Effector memory CD4-positive, alpha-beta T cell (primary cell): ENCODE measurements at places on chromosomes 7 and 10.

- no peaks in the 10 kb centered on the region for H3K36me3 ChIP-seq
- no peaks in the 10 kb centered on the region for H3K4me1 ChIP-seq
- DNase-seq = no peak
- H3K27ac ChIP-seq = no peak overlapping the region
- H3K27me3 ChIP-seq = no peaks in the 10 kb centered on the region
These were observed 47.1 kb upstream of the GAD2 start for GRCh38 chr10:26169466-26169865.

GRCh38 chr7:11831156-11831735 is 752 bp downstream of the THSD7A start:
- no peak overlapping the region for H3K27ac ChIP-seq
- no peak for DNase-seq
- no peaks in the 10 kb centered on the region for H3K4me1 ChIP-seq
- peaks cover 5% of the 10 kb centered on the region for H3K27me3 ChIP-seq

- no peaks in the 10 kb centered on the region for H3K27me3 ChIP-seq
- no peak for DNase-seq
- no peak overlapping the region for H3K4me3 ChIP-seq
- no peak overlapping the region for H3K27ac ChIP-seq
These were observed 35.1 kb upstream of the DLG5 start for GRCh38 chr10:77961668-77962067.

GRCh38 chr10:36111676-36112075 is 469.6 kb upstream of the FZD8 start:
- H3K4me1 ChIP-seq = no peaks in the 10 kb centered on the region
- H3K27me3 ChIP-seq = no peaks in the 10 kb centered on the region
- DNase-seq = no peak
- H3K36me3 ChIP-seq = no peaks in the 10 kb centered on the region

DNA sequence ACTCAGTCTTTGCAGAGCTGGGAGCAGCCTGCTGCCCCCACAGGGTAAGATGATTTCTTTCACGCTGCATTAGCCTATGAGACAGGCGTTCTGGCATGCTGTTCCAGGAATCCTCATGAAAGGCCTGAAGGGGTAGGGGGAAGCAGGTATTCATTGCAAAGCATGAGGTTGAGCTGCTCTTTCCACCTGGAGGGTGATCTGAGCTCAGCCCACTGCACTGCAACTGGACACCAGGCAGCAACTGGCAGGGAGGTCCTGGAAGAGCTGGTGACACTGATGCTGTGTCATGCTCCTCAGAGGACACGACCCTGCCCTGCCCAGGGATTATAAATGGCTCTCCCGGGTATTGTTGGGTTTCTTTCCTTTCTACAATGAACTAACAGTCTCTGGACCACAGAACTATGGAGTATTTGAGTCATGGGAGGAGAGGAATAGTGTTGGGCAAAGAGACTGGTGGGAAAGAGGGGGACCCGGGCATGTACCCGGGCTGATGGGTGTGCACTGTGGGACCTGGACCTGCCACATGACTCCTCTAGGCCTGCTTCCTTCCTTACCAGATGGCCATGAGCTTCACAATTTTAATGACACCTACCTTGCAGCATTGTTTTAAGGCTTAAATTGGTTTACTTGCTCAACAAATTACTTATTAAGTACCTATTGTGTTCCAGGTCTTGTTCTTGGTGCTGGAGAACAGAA is 24.3 kb downstream of the SLC25A28 start:
- H3K4me1 ChIP-seq = no peaks in the 10 kb centered on the region
- H3K27me3 ChIP-seq = no peaks in the 10 kb centered on the region
- no peak overlapping the region for H3K27ac ChIP-seq
- no peak overlapping the region for H3K4me3 ChIP-seq
- no peaks in the 10 kb centered on the region for H3K36me3 ChIP-seq
- DNase-seq = no peak

DNA sequence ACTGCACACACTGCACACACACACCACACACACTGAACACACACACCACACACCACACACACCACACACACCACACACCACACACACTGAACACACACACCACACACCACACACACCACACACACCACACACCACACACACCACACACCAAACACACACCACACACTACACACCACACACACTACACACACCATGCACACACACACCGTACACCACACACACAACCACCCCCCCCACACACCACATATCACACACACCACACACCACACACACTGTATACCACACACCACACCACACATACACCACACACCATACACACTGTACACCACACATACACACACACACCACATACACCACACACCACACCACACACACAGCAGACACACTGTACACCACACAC is 59.5 kb downstream of the FAM204A start:
- no peak for DNase-seq
- H3K27ac ChIP-seq = no peak overlapping the region
- no peaks in the 10 kb centered on the region for H3K27me3 ChIP-seq
- no peaks in the 10 kb centered on the region for H3K36me3 ChIP-seq

DNA sequence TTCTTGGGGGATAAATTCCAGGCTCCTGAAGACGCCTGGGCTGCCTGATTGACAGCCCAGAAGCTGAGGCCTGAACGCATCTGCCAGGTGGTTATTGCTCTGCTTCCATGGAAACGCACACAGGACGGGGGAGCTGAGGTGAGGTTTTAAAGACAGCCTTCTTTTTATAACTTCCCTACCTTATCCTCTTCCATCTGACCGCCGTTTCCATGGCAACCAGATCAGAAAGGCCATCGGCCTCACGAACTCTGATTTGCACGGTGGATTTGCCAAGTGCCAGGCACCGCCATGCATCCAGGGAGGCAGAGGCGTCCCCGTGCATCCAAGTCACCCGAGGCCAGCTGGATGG is 260.9 kb downstream of the ADARB2 start:
- no peaks in the 10 kb centered on the region for H3K36me3 ChIP-seq
- H3K4me3 ChIP-seq = no peak overlapping the region
- no peak for DNase-seq
- no peak overlapping the region for H3K27ac ChIP-seq
- H3K27me3 ChIP-seq = no peaks in the 10 kb centered on the region
- H3K4me1 ChIP-seq = no peaks in the 10 kb centered on the region

DNA sequence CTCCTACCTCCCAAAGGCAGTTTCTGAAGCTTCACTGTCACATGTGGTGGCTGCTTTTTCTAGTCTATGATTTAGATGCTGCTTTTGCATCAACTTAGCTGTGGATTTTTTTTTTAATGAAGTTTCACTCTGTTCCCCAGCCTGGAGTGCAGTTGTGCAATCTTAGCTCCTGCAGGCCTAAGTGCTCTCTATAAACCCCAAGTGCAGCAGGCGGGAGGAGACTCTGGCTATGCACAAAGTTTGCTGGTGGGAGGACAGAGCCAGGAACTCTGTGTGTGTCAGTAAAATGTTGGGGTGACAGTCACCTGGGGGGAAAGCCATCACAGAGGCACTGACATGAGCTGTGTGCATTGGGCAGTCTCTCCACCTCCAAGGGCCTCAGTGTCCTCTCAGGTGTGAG is 138.8 kb upstream of the FAM20C start:
- DNase-seq = no peak
- H3K4me3 ChIP-seq = no peak overlapping the region
- no peaks in the 10 kb centered on the region for H3K36me3 ChIP-seq
- no peaks in the 10 kb centered on the region for H3K27me3 ChIP-seq

GRCh38 chr7:126727930-126728391 is 524.8 kb downstream of the GRM8 start:
- H3K4me3 ChIP-seq = no peak overlapping the region
- no peaks in the 10 kb centered on the region for H3K36me3 ChIP-seq
- no peaks in the 10 kb centered on the region for H3K27me3 ChIP-seq
- H3K4me1 ChIP-seq = no peaks in the 10 kb centered on the region

GRCh38 chr7:73699370-73700068 is 16.1 kb downstream of the BUD23 start:
- H3K36me3 ChIP-seq = peaks cover 51% of the 10 kb centered on the region
- H3K4me1 ChIP-seq = no peaks in the 10 kb centered on the region
- H3K4me3 ChIP-seq = no peak overlapping the region
- H3K27ac ChIP-seq = no peak overlapping the region
- H3K27me3 ChIP-seq = no peaks in the 10 kb centered on the region
- no peak for DNase-seq

DNA sequence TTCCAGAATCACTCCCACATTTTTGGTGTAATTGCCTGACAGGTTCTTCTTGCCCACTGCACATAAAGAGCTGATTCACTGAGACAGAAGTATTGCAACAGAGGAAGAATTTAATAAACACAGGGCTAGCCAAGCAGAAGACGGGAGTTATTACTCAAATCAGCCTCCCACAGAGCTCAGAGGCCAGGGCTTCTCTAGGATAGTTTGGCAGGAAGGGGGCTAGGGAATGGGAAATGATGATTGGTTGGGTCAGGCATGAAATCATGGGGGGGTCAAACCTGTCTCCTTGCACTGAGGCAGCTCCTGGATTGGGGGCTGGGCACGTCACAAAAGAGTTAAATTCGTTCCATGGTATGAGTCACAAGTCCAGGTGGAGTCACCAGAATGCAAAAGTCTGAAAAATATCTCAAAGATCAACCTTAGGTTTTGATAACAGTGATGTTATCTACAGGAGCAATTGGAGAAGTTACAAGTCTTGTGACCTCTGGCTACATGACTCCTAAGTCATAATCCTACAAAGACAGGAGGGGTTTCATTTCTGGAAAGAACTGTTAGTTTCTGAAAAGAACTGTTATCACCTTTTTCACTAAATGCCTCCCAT is 30.2 kb upstream of the ERCC6 start:
- no peak overlapping the region for H3K4me3 ChIP-seq
- no peak overlapping the region for H3K27ac ChIP-seq
- no peaks in the 10 kb centered on the region for H3K36me3 ChIP-seq
- no peaks in the 10 kb centered on the region for H3K4me1 ChIP-seq
- no peak for DNase-seq
- peaks cover 5% of the 10 kb centered on the region for H3K27me3 ChIP-seq

DNA sequence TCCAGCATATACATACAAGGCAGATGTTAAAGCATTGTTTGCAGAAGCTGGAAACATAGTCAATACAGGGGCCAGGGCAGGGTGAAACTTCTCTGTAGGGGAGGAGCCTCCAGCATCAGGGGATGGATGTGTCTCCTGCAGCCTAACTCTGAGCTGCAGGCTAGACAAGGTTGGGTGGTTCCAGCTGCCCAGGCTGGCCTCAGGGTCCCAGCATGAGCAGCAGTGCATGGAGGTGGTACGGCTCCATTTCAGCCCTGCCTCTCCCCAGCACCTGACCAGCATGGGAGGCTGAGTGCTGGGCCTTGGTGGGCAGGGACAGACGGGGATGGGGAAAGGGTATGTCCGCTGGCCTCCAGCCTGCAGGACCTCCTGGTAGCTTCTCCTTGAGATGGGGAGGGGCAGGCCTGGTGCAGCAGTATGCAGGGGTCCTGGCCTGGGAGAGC is 7.4 kb upstream of the TBRG4 start:
- H3K4me3 ChIP-seq = no peak overlapping the region
- DNase-seq = no peak
- no peak overlapping the region for H3K27ac ChIP-seq
- no peaks in the 10 kb centered on the region for H3K36me3 ChIP-seq
- no peaks in the 10 kb centered on the region for H3K27me3 ChIP-seq

GRCh38 chr10:14468023-14468441 is 137.3 kb upstream of the FRMD4A start:
- no peak overlapping the region for H3K27ac ChIP-seq
- H3K36me3 ChIP-seq = no peaks in the 10 kb centered on the region
- H3K27me3 ChIP-seq = no peaks in the 10 kb centered on the region
- H3K4me3 ChIP-seq = no peak overlapping the region
- H3K4me1 ChIP-seq = no peaks in the 10 kb centered on the region

GRCh38 chr10:13776861-13777311 is 190.1 kb downstream of the PRPF18 start:
- DNase-seq = no peak
- no peaks in the 10 kb centered on the region for H3K4me1 ChIP-seq
- no peak overlapping the region for H3K27ac ChIP-seq
- H3K27me3 ChIP-seq = no peaks in the 10 kb centered on the region
- H3K4me3 ChIP-seq = no peak overlapping the region
